Choroid plexus epithelial cell (primary cell): ENCODE measurements at places on chromosomes 6 and 20.

DNA sequence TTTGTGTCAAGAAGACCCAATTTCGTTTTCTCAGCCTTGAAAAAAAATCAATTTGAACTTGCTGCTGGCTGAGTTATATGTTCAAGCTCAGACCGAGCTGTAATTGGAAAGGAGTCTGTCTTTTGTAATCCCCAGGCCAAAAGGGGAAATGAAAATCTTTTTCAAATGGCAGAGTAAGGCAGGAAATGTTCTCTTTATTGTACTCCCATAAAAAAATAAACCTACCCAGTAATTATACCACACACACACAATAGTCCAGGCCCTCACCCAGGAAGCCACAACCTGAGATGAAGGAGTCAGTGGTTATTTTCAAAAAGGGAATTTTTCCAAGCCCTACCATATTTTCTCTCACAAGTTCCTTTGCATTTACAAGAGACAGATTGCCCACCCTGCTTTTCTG, 45.3 kb downstream of the CLIC5 start:
- DNase-seq = no peak

DNA sequence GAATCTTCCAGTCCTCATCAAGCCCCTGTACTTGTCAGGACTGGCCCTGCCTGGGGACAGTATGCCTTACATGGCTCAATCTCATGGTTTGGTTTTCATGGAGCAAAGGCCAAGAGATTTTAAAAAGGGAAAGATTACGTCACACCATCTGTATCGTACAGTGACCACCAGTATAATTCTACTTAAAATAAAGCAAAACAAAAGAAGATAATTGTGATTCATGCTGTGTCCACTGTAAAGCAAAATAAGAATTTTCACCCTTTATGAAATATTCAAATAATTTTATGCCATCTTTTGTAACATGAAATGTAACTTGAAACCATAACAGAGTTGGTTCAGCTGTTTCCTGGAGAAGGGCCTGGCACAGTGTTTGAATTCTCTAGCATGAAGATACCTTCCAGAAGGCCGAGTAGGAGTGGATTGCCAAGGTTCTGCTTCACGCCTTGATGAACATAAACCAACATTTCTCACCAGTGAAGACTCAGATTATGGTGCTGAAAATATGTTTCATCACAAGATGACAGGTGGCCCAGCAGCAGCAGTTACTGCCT, 486.5 kb downstream of the RFPL4B start:
- peak; percentile 36 for DNase-seq

GRCh38 chr6:132275066-132275970, 126.0 kb downstream of the MOXD1 start:
- peak; percentile 74 for DNase-seq

GRCh38 chr6:39197922-39198500, 31.3 kb downstream of the KCNK5 start:
- no peak for DNase-seq

DNA sequence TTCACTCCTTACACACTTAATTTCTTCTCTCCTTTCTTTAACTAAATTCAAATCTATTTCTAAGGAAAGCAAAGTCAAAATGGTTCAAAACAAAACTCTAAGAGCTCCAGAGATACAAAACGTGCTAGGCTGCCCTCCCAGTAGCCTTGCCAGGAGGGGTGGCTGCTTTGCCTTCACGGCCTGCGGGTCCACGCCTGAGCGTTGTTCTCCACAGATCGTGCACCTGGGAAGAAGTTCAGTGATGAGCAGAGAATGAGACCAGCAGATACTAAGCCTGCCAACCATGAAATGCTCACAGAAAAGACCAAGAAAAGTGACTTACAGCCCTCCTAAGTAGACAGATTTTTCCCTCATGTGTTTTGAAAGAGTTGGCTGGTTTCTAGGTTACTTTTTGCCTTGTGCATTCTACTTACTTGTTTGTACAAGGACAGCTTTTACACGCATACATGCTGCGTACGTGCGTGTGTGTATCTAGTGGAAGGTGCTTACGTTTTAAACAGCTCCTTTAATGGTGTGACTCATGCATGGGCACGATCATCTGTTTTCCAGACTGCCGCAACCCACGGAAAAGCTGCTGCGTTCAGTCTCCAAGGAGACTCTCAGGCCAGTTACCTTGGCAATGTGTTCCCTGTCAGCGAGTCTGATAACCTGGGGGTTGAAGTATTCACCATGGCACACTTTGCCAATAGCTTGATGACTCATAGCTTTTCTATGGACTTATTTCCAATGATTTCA, 32.4 kb upstream of the PBOV1 start:
- peak; percentile 41 for DNase-seq

GRCh38 chr6:156674197-156674596, 103.0 kb upstream of the ARID1B start:
- no peak for DNase-seq

GRCh38 chr6:2556761-2557160, 194.0 kb downstream of the MYLK4 start:
- DNase-seq = peak; percentile 41

DNA sequence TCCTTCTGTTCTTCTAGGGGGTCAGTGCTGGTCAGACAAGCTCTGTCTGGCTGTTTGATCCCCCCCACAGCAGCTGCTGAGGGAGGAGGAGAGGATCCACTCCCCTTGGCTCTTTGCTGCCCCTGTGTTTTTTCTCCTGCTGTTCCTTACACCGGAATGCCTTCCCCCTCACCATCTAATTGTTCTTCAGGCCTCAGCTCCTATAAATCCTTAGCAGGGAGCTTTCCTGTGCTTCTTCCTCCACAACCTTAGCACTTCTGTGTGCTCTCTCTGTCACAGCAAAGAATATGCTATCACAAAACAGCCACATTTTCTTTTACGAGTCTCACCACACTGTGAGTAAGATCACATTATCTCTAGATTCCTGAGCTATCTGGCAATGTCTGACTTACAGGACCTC, 196.6 kb downstream of the OTOR start:
- DNase-seq = no peak

- DNase-seq = peak; percentile 69
Measured at GRCh38 chr6:21596949-21597682, 3.6 kb downstream of the SOX4 start.

GRCh38 chr6:149452037-149452939, 32.5 kb downstream of the ZC3H12D start:
- DNase-seq = no peak

DNA sequence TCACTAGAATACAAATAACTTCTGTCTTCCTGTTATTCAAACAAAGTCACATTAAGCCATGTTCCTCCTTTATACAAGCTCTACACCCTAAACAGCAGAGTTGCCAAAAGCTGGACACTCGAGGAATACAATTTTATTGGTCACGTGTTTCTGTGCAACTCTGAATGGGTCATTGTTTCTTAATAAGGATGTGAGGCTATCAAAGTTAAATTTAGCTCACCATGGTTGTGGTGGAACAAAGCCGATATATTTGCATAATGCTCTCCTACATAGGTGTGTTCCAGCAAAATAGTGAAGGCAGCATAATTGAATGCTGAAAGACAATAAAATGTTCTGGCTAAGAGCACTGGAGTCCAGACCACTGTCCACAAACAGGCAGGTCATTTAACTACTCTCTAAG, 36.9 kb upstream of the CD2AP start:
- no peak for DNase-seq

DNA sequence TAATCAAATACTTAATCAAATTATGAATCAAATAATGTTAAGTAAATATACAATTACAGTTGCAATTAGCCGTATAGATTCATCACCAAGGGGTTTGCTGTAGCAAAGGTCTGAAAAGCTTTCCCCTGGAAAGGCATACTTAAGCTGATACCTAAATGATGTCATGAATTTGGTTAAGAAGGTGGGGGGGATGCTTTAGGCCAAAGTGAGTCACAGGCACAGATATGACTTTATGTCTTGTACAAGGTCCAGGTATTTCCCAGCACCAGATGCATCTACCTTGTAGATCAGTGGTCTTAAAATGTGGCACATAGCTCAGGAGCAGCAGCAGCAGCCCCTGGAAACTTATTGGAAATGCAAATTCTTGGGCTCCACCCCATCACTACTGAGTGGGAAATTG, 557.3 kb upstream of the CDH4 start:
- DNase-seq = no peak

DNA sequence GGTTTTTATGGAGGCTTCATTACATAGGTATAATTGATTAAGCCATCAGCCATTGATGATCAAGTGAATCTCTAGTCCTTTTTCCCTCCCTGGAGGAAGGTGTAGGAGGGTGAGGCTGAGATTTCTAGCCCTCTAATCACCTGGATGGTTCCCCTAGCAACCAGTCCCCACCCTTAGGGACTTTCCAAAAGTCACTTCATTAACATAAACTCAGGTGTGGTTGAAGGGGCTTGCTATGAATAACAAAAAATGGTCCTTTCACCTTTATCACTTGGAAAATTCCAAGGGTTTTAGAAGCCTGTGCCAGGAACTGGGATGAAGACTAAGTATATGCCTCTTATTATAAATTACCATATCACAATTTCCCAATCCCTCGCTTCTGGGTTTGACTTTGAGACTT, 40.4 kb downstream of the SMPDL3A start:
- no peak for DNase-seq

DNA sequence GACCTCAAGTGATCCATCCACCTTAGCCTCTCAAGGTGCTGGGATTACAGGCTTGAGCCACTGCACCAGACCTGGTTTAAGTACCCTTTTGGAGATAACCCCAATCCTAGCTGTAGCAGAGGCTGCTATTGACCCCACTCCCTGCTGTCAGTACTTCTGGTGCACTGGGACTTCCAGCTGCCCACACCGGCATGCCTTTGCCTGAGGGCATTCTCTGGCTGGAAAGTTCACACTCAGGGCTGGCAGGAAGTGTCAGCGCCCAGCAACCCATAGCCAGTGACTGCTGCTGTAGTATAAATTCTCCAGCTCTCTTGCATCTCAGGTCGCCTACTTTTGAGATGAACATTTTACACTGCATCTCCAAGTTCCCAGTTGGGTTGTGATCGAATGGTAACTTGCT, 75.3 kb downstream of the UTRN start:
- DNase-seq = no peak

DNA sequence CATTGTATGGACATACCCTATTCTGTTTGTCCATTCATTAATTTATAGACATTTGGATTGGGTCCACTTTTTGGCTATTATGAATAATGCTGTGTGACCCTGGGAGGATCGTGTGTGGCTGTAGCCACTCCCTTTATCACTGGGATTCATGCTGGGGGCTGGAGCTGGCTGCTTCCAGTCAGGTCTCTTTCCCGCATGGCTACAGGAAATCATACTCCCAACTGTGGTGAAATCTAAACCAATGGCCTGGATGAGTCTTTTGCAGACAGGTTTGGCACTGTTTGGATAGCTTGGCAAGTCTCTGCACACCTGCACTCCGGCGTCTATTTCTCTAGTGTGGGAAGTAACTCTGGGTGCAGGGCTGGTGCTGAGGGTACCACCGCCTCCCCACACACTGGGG, 80.4 kb downstream of the RIN2 start:
- DNase-seq = no peak

GRCh38 chr6:121365536-121366521, 31.5 kb upstream of the TBC1D32 start:
- no peak for DNase-seq

DNA sequence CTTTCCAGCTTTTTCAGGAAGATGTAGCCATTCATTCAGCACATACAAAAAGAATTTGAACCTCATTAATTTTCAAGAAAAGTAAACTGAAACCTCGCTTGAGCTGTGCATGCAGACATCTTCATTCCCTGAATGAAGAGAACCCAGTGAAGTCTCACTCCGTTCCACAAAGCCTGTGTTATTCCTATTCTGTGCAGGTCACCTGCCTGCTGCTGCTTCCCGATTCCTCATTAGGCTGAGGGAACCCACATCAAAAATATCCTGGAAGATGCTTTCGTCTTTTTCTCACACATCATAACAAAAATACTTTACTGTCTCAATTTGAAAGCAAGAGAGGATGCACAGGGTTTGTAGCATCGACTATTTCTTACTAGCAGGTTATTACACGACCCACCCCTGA, 40.1 kb downstream of the TRMT6 start:
- no peak for DNase-seq

DNA sequence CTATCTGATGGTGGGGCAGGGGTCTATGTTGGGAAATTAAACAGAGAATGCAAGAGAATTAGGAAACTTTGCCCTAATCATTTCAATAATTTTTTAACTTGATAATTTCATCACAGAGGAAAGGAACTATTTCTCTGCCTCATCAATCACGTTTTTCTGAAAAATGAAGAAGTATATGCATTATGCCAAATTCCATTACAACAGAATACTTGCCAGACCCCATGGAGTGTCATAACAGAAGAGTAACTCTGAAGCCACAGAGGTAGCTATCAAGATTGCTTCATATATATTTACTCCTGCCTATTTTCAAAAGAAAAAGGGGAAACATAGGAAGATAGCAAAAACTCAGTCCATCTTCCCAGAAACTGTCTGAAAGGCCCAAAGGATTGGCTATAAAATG, 5.7 kb upstream of the USP49 start:
- DNase-seq = no peak

DNA sequence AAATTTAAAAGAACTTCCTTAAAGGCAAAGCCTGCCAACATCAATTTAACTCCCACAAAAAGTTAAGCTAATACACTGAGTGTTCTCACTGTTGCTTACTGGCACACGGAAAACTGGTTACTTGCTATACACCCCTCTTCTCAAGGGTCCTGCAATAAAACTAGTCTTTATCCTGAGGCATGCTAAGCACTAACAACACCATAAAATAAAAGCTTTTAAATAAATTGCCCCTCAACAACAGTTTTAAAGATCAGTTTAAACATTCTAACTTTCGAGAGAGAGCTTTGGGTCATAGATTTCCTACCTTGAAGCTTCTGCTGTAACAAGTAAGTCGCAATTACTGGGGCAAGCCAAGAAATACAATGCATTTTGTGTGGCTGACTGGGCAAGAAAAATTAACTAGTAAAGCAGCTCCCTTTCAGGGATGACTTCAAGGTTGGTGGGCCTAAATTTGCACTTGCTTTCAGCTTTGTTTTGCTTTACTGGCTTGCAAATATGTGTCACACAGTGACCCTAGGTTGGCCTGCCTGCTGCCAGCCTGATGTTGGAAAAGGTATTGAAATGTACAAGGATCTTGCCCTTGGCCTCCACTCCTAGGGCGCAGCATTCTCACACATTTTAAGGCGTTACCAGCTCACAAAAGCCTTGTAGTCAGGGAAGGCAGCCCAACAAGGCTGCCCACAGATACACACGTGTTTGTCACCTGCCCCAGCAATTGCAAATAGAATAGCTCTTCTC, 4.0 kb upstream of the HEY2 start:
- no peak for DNase-seq

DNA sequence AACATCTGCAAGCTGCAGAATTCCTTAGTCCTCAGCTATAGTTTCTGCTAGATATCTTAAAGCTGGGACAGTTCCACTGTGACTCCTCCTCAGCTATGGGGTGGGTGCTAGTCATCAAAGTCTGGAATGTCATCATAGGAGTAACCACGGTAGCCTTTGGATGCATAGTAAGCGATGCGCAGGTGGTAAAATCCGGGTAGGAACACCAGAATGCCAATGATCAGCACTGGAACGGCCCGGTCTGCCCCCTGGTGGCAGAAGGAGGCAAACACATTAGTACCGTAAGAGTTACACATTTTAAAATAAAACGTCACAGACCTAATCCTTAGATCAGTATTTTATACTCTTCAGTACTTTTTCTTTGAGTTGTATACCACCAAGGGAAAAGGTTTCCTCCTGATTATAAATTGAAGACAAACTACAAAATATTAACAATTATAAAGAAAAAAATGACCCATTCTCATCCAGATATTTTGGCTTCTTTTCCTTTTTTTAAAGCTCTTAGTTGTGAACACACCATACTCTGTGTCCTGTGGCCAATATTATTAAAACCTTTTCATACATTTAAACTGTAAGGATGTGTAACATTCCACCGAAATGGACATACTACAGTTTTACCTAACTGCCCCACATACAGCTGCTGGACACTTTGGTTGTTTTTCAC, 18.9 kb downstream of the PCNA start:
- peak; percentile 69 for DNase-seq

GRCh38 chr6:42368181-42368580, 83.5 kb downstream of the TRERF1 start:
- DNase-seq = no peak
